ENCODE measurements at places on chromosomes 4 and X.

- DNase-seq: peak; percentile 45
Measured at GRCh38 chrX:123884809-123885408, 25.1 kb downstream of the XIAP start.

GRCh38 chr4:158159054-158159717 lies 13.6 kb downstream of the GASK1B start:
- DNase-seq: peak; percentile 48

DNA sequence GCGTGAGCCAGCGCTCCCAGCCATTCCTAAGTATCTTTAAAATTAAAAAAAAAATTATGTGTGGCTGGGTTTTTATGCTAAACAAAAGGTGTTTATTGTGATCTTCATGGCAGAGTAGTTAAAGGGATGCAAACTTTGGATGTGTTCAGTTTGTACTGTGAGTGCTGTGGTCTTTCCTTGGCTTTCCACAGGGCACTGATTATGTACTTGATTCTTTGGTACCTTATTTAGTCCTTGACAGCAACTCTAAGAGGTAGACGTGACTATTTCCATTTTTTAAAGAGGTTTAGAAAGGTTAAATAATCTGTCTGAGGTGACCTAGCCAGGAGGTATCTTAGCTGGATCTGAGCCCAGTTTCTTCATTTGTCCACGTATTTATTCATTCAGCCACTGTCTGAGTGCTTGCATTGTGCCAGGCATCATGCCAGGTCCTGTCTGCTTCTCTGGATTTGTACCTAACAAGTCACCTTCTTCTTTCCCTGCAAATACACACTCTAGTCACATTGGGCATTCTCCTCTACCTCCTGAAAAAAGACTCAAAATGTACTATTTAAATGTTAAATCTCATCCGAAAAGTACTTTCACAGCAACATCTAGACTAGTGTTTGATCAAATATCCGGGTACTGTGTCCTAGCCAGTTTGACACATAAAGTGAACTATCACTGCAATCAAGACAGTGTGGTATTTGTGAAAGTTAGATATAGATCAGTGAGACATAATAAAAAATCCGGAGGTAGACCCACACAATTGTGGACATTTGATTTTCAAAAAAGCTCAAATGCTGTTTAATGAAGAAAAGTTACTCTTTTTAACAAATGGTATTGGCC lies 31.5 kb downstream of the WWC2 start:
- DNase-seq: no peak

- no peak for DNase-seq
Measured at GRCh38 chr4:3682236-3683076, 83.7 kb upstream of the ADRA2C start.

DNA sequence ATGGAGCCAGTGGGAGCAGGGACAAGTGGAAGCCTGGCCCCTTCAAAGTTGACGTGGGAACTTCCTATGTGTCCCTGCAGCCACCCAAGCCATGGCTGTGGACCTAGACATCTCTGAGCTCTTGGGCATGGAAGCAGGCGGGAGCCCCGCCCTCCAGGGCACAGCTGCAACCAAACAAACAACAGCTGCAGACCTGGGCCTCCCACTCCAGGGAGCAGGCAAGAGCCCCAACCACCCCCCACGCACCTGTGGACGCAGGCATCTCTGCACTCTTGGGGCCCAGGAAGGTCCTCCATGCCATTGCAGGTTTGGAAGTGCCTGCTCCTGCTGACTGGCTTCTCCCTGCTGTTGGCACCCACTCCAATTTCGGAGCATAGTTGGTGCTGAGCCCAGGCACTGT lies 118.6 kb downstream of the ZMAT1 start:
- DNase-seq: no peak

DNA sequence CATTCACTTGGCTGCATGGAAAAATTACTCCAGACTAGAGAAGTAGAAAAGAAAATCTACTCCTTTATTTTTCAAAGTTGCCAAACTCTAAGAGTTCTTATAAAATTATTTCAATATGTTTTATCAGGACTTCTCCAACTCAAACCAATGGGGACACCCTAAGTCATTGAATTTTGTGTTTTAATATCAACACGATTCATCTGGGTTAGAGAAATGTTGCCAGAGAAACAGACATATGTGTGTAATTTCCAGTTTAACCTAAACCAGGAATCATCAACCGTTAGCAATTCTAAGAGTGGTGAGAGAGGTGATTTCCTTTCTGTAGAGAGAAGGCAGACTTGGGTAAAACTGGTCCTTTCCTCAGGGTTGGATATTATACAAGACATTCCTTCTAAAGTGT lies 291.8 kb downstream of the LDB2 start:
- DNase-seq: no peak

DNA sequence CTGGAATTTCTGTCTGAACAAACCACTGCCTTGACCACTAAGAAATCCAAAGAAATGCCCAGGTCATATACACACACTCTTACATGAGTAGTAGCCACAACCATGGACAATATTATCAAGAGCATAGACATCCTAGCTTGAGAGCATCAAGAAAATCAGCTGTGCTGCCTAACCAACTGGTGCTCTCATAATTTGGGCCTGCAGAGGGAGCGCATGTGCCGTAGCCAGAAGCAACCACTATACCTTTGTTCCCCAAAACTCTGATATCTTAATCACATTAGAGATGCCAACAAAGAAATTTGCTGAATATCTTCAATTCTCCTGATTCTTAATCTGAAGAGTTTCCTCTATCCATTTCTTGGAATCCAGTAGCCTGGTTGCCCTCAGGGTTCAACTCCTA lies 163.6 kb downstream of the ZNF674 start:
- DNase-seq: peak; percentile 9

DNA sequence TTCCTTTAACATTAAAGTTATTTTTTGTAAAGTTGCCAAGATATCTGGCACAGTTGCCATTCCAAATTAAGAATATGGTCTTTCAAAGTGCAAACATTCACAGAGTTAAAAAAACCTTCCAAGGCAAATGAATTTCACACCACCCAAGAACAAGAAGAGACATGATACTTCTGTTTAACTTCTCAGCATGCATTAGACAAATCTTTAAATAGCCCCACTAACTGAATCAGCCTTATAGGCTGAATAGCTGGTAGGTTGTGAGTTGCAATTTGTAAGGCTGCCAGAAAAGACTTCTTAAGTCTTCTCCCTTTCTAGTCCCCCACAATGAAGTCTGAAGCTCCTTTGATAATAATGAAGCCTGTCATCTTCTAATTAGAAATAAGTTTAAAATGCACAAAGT lies 95.6 kb downstream of the MAPK10 start:
- no peak for DNase-seq

- no peak for DNase-seq
Measured at GRCh38 chr4:124948976-124949597, 236.6 kb upstream of the ANKRD50 start.

DNA sequence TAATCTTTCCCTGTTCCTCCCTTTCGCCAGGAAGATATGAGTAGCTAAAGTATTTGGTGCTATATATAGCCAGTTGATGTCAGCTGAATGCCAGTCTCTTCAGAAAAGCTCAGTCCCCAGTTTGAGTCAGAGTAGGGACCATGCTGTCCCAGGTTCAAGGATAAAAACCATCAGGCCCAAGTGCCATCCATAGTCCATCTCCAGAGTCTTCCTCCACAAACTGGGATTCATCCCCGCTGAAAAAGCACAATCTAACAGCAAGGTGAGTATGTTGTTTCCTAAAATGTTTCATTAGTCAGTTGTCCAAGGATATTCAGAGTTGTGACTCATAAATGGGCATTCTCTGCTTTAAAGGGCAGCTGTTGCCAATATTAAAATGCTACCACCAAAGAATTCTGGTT lies at the start of gene MYOZ2:
TSS of gene MYOZ2 (plus strand) at position 112 of the 401 bp plus-strand sequence. CDS start 694 bp downstream, outside the sequence.
- DNase-seq: no peak

- no peak for DNase-seq
Measured at GRCh38 chrX:84186603-84187532, 1.1 kb downstream of the RPS6KA6 start.

DNA sequence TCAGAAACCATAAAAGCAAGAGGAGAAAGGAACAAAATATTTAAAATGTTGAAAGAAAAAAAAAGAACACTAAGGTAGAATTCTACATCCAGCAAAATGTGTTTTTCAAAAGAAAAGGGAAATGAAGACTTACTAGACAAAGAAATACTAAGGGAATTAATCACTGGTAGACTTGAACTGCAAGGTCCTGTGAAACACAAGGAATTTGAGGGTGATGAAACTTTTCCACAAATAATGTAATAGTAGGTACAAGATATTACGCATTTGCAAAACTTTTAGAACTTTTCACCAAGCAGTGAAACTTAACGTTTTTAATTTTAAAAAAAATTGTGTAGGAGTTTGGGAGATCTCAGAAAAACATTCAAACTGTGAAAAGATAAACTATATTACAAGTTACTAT lies 180.3 kb upstream of the MAGEB16 start:
- DNase-seq: no peak

DNA sequence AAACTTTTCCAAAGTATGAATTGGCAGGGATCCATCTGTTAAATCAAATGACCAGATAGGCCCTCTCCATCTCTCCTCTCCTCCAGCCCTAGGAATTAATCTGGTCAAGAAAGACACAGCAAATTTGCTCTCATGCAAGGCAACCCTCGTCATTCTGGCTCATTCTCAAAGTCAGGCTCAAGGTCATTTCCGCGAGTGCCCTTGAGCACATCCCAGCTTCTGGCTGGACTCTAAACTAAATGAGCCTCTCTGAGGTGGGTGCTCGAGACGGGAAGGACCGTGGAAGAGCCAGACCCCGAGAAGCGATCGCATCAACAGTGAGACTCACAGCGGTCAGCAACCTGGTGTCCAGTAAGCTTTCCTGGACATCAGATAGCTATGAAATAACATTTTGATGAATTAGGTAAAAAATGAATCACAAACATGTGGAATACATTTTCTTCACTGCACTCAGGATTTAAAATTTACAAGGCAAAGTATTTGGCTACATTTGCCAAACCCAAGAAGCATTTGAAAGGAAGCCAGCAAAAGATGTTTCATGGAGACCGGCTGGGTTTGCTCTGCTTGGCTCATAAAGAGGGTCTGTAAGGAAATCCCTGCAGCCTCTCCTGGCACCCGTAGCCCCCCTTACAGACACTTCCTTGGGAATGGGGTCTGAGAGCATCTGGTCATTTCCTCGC lies 121.0 kb downstream of the ENPP6 start:
- no peak for DNase-seq

DNA sequence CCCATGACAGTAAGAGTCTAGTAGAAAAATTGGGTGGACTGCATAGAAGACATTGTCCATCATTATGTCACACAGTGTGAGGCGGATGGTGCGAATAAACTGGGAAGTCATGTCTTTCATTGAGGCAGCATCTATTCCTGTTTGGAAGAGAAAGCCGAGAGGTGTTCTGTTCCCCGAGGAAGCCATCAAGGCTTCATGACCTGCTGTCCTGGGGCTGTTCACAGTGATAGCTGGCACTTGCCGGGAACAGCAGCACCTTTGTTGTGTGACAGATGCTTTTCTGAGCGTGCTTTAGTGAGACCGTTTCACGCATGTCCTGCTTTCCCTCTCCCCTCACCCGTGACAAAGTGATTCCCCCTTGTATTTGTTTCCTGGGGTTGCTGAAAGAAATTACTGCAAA lies 20.3 kb downstream of the RGS12 start:
- DNase-seq: no peak

GRCh38 chrX:13825178-13825762 lies 8.4 kb upstream of the GPM6B start:
- DNase-seq: no peak

DNA sequence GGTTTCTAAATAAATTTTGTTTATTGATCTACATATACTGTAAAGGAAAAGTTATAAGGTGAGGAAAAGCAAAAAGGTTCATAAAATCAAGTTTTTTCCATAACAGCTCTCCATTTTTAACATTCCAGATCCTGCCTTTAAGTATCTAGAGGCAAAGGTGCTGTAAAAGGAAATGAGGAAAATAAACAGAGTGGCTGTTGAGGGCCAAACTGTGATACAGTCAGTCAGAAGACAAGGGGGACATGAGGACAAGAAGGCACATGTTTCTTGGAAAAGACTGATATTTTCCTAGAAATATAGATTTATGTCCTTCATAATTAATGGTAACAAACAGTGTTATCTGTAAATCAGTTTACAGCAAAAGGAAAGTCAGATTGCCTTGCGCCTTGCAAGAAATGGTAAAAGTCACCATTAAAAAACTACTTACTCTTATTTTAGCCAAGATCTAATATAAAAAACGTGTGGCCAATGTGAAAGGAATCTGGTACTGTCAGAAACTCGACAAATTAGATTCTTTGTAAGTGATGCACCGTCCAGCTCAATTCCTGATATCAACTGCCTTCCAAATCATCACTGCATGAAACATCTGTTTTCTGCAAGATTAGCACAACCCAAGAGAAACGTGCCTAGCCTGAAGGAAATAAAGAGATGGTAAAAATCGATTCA lies 34.0 kb upstream of the VEGFD start:
- no peak for DNase-seq

GRCh38 chrX:108224727-108225621 lies 133.4 kb downstream of the ATG4A start:
- no peak for DNase-seq

- DNase-seq: peak; percentile 58
Measured at GRCh38 chrX:123859409-123859845, 426 bp upstream of the XIAP start.

DNA sequence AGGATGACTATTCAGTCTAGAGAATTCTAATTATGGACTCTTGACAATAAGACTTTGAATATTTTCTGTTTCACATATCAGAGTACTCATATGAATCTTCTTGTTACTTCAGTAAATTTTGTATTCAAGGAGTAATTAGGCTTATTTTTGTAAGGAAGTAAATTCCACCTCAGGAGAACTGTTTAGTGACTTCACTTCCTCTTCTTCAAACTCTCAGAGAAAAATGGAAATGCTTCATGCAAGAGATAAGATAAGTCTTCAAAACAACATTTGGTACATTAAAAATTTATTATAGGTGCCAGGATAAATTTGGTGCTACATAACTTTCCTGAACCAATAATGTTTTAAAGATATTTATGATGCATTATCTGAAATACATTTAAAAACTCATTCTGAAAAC lies 1421.9 kb downstream of the PCDH7 start:
- DNase-seq: no peak

GRCh38 chrX:24335871-24336270 lies 22.0 kb upstream of the SUPT20HL2 start:
- DNase-seq: no peak

DNA sequence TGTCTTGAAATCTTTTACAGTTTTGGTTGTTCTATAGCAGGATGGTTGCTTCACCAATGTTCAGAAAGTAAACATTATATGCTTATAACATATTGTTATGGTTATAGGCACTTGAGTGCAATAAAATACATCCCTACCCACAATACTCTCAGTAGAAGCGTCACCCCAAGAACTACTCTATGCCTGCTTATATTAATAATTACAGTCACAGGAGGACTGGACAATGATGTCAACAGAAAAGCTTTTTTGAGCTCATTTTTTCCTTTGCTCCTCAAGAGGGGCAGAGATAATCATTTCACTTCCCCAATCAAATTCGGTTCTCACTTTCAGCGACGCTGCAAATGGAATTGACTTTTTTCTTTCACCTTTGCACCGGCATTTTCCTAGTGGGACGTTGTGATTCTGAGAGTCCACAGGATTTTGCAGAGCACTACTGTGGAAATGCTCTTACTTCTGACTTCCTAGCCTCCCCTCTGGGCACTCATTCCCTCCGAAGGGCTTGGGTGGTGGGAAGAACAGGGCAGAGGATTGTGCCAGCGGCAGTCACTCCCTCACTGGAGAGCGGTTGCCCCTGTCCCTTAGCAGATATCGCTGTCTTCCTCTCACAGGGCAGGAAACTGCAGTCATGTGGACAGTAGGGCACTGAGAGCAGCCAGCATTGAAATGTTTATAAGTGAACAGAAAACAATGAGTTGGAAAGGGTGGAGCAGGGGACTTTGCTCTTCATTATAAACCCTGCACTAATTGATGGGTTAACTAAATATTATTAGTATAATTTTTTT lies 24.9 kb upstream of the SGMS2 start:
- peak; percentile 39 for DNase-seq

GRCh38 chr4:129043523-129043922 lies 49.8 kb downstream of the SCLT1 start:
- DNase-seq: no peak
